Dermis microvascular lymphatic vessel endothelial cell (primary cell): ENCODE measurements at places on chromosomes 5 and 9. TPM values are rescaled to one million over a fixed set of nuclear protein-coding genes. Genes with fewer than 3 reads are reported as not detected.
A peak's percentile ranks its signal among the peaks of the same experiment; 100 is the strongest.

DNA sequence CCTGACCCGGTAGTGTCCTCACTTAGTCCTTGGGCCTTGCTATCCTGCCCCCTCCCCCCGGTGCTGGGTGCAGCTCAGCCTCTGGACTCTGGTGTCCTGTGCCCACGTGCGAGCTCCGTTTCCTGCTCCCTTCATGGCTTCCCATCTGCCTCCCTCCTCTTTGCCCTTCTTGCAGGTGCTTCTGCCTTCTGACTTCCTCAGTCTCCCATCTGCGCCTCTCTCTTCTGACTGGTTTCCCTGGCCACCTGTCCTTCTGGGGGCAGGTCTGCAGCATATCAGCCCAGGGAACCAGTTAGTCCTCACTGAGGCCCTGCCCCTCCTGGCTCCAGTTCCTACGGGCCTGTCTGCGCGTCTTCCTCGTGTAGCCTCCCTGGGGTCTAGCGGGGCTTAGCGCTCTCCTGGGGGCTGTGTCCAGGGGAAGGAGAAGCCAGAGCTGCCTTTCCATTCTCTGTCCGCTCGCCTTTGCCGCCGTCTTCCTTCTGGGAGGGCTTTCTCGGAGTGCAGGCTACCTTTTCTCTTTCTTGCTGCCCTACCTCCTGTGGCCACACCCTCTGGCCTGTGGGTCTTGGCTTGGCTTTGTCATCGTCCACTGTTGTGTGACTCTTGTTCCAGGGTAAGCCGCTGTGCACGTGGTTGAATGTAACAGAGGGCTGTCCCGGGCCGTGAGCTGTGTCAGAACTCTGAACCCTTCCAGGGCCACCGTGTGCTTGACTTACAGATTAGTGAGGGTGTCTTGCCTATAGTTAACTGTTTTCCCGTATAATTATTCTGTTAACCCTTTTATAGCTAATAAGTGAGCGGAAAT, 51.8 kb downstream of the EHMT1 start:
- no peak for DNase-seq

- no peak for DNase-seq
Measured at GRCh38 chr5:180120237-180121101, 48.9 kb upstream of the RNF130 start.

DNA sequence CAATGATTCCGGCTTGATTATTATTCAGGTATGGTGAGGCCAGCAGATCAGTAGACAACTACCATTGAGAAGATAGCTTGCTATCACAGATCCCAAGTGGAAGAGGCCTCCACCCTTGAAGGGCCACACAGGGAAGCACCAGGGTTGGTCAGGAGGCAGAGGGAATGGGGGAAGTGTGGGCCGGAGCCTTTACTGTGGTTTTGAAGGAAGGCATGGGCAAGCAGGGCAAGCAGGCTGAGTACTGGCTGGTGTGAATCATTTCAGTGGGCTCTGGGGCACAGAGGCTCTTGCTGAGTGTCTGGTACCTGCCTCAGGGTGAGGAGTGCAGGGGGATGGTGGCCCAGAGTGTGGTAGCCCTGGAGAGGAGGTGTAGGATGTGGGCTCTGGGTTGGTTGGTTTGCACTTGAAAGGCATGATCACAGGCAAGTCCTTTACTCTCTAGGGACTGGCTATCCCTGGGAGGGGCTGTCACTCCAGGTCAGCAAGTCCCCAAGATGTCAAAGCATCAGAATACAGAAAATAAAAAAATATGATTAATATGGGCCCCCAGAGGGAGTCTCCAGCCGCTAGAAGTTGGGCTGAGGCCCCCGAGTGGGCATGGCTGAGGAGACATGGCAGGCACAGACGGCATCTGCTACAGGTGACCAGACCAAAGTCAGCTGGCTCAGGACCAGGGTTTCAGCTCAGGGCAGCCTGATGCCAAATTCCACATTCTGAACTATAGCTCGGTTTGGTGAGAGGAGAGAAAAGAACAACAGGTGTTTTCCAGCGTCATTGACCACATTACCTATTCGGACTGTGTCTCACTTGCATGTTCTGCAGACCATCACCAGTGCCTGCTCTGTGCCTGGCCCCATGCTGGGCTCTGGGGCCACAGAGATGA, 9.7 kb upstream of the SUSD3 start:
- DNase-seq, result no peak

GRCh38 chr5:84091127-84091799, 293.4 kb downstream of the EDIL3 start:
- no peak for DNase-seq

Gene AQP3
- 0.25 and 0.39 TPM in 2 replicates for total RNA-seq

- no peak for DNase-seq
Measured at GRCh38 chr9:125507226-125507625, 199.8 kb downstream of the MAPKAP1 start.

DNA sequence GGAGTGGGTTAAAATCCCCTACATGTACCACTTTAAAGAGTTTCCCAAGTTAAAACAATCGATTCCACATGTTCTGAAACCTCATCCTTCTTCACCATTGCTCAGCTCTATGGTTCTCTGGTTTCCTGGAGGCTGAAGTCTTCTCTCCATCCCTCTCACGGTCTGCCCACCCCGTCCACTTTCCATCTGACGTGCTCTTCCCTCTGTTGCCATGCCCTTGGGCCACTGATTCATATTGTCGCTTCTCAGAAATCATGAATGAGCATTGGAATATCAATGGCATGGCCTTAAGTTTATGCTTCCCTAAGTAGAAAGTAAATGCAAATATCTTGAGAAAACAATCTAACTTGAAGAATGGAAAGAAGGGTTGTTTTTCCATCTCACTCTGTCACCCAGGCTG, 30.9 kb downstream of the GDNF start:
- DNase-seq, result no peak

GRCh38 chr5:102753889-102754766, 977 bp upstream of the PAM start:
- DNase-seq, result peak; percentile 5

- no peak for DNase-seq
Measured at GRCh38 chr9:76534026-76534425, 75.0 kb downstream of the GCNT1 start.

DNA sequence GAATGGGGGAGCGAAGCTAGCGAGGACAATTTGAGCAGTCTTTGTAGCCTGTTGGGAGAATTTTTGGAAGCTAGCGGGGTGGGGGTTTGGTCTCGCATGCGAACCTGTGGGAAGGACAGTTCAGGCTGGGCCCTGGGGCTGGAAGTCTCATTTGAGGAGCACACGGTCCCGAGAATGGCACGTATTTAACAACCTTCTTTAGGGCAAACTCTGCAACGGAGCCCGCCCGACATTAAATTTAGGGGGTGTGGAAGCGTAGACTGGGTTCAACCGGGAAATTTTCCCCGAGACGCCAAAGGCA, 35.2 kb upstream of the NFIB start:
- no peak for DNase-seq

DNA sequence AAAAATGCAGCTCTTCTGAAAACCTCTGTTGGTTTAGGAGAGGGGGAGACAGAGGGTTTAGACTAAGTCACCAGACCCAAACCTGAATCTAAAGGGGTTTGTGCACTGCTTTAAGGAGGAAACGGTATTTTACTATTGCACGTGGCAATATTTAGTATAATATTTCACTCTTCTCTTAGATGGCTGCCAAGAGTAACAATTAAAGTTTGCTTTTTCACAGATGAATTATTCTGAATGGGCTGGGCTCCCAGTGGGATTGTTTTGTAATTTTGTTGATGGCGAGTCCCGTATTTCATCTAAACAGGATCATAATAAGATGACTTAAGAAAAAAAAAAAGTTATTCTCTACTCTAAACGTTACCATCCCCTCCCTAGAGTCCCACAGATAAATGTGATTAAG, 245.4 kb downstream of the PCSK5 start:
- DNase-seq, result no peak

DNA sequence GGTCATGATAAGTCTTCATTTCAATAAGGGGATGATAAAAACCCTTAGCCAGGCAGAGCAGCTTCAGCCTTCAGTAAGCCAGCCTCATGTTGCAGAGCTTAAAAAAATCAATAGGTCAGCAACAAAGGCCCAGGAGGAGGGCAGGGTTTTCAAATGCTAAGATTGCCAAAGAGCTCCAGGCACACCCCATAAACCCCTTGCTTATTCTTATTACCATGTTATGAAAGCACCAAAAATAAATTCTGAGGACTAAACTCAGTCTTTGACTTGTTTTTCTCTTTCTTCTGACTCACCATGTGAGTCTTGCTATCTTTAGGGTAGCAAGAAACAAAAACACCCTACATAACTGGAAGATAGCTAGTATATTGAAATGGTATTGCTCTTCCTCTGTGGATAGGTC, 317.1 kb downstream of the KCTD16 start:
- no peak for DNase-seq

DNA sequence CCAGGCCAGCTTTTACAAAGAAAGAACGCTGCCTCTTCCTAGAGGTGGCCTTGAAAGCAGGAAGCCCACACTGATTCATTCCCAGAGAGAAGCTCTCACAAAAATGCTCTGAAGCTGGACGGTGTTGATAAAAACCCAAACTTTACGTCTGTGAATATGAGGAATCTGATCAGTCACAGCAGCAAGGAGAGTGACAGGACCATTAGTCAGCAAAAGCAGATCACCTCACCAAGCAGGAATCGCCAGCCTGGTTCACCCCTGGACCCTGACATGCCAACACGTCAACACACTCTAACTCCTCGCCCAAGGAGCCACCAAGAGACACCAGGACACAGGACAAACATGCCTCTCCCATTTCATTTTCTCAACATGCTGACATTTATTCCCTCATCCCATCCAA, 70.6 kb upstream of the ZNF622 start:
- DNase-seq, result no peak

DNA sequence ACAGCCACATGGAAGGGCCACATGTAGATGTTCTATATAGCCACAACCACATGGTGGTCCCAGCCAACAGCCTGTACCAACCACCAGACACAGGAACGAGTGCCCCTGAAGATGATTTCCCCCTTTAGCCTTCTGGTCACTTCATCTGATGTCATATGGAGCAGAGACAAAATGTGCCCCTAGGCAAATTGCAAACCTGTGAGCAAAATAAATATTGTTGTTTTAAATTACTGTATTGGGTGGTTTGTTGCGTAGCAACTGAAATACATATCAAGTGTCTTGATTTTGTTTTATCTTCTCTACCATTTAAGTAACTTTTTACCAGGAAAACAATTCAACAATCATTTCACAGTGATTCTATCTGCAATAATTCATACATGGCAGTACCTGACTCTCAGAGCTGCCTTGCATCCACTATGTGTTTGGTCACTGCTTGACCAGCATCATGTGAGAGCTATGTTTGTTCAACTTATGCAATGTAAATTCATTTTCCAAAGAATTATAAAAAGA, 142.5 kb upstream of the VLDLR start:
- no peak for DNase-seq
